ENCODE measurements at places on chromosomes 5 and 9. TPM values are rescaled to one million over a fixed set of nuclear protein-coding genes. Genes with fewer than 3 reads are reported as not detected.

Gene C9
- not detected for total RNA-seq

Gene SPRY4
- 5.4 TPM for total RNA-seq

Gene PCDHGA3
- not detected for total RNA-seq

Gene PPP2R2B
- 0.12 TPM for total RNA-seq

Gene STRBP
- total RNA-seq: 13.2 TPM

Gene MELK
- 75.9 TPM for total RNA-seq

Gene DAB2
- total RNA-seq: 9.0 TPM

Gene RAI14
- total RNA-seq: 94.8 TPM

Gene SLC27A4
- 43.0 TPM for total RNA-seq

Gene CERT1
- total RNA-seq: 26.5 TPM

Gene TMEM252
- not detected for total RNA-seq

Gene RGS7BP
- not detected for total RNA-seq

Gene CFAP157
- total RNA-seq: not detected

Gene CCDC69
- 1.7 TPM for total RNA-seq

Gene PPIP5K2
- 24.6 TPM for total RNA-seq

Gene PAEP
- not detected for total RNA-seq

Gene RASGRF2
- total RNA-seq: 2.1 TPM

Gene C5orf15
- 55.0 TPM for total RNA-seq

Gene CLIC3
- 3.3 TPM for total RNA-seq

Gene PDCD1LG2
- total RNA-seq: 0.24 TPM

Gene PDE8B
- total RNA-seq: 1.3 TPM

Gene CDH9
- total RNA-seq: not detected

Gene HK3
- not detected for total RNA-seq

Gene PCDHB6
- 1.2 TPM for total RNA-seq

Gene NACC2
- 21.4 TPM for total RNA-seq

Gene EDIL3
- 0.25 TPM for total RNA-seq

Gene EQTN
- total RNA-seq: not detected

Gene OR2S2
- not detected for total RNA-seq

Gene IL33
- 0.83 TPM for total RNA-seq

Gene SLC6A7
- total RNA-seq: not detected

Gene ARID3C
- total RNA-seq: not detected

Gene IDNK
- 4.4 TPM for total RNA-seq

Gene NMUR2
- 0.14 TPM for total RNA-seq

Gene BNC2
- total RNA-seq: 4.2 TPM

Gene VLDLR
- 24.9 TPM for total RNA-seq

Gene SEMA4D
- total RNA-seq: 6.7 TPM

Gene TBC1D9B
- 65.6 TPM for total RNA-seq

Gene CSF1R
- total RNA-seq: 0.33 TPM

Gene SPATA9
- total RNA-seq: not detected

Gene LIFR
- total RNA-seq: 6.5 TPM

Gene ANKRD33B
- total RNA-seq: 12.6 TPM

Gene LRRC14B
- total RNA-seq: not detected

Gene TTLL11
- 4.5 TPM for total RNA-seq

Gene CCNJL
- 13.7 TPM for total RNA-seq

Gene TMEM38B
- total RNA-seq: 18.0 TPM

All from A549 treated with RU486 at 1 μM for 4 hours (cell line).